HL-60 (cell line): ENCODE measurements at places on chromosomes 2 and 18.

- no peak for DNase-seq
These were observed 17.5 kb upstream of the MGAT4A start for GRCh38 chr2:98748292-98749065.

GRCh38 chr2:59756150-59756549 lies 797.3 kb downstream of the BCL11A start:
- no peak for DNase-seq

GRCh38 chr18:7658701-7659100 lies 91.6 kb downstream of the PTPRM start:
- no peak for DNase-seq

DNA sequence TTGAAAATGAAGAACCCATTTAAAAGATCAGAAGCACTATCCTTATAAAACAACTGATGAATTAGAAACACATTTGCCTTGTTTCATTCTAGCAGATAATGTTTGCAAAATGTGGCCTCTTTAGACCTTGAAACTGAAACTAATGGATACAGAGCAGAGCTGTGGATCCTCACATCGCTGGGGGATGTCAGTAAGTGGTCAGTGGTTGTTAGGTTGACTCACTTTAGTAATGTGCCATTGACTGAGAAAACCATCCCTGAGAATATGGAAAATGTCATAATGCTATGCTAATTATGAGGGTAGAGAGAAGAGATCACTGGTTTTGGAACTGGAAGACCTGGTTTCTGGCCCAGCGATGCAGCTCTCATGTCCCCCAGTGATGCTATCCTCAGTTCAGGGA lies 176.7 kb downstream of the MYO1B start:
- no peak for DNase-seq

GRCh38 chr2:172442072-172442895 lies 14.9 kb downstream of the ITGA6 start:
- no peak for DNase-seq

GRCh38 chr2:71557321-71557720 lies 104.0 kb downstream of the DYSF start:
- DNase-seq = no peak

DNA sequence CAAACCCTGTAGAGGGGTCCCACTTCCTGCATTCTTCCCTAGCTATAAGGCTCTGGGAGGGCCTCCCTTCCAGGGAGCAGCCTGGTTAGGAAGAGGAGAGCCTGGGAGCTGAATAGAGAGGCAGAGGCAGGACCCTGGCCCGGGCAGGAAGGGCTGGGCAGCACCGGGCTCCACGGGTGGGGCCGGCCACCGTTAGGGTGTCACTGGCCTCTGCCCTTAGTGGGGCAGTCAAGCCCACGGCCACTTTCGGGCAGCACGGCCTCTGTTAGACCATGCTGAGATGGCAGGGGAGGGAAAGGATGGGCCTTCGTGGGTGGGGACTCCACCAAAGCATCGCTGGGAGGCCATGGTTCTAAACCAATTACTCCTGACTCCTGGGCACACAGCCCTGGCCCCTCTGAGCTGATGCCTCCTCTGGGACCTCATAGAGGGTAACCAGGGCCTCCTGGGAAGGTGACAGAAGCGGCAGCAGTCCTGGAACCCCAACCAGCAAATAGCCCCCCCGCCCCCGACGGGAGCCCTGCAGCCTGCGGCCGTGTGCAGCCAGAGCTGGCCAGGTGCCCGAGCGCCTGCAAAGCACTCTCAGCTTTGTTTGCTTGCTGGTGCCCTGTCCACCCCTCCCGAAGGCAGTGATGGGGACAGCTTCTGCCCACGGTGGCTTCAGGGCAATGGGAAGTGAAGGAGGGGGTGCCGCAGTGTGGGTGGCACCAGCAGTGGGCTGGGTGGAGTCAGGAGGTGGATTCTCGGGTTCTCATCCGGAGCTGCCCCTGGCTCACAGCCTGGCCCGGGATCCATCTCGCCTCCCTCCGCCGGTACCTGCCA lies 16.3 kb upstream of the HPCAL1 start:
- no peak for DNase-seq

- DNase-seq = no peak
These were observed 2.2 kb downstream of the ELAC1 start for GRCh38 chr18:50970006-50970405.

GRCh38 chr2:159349674-159350299 lies 63.3 kb upstream of the WDSUB1 start:
- DNase-seq = no peak

DNA sequence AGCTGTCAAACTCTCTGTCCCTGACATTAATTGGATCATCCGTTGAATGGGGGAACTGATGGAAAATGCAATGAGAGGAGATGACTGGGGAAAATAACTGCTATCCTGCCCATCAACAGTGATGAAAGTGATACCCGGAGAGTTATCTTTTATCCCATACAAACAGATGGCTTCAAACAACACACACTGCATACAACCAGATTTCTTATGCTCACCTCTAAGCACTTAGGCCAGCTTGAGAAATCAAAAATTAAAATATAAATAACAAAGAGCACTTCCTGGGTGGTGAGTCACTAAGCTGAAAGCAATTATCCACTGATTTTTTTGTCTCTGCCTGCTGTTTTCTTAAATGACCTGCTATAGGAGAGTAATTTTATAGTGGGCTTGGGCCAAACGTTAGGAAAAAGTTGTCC lies 237.6 kb upstream of the RGPD4 start:
- no peak for DNase-seq

- no peak for DNase-seq
These were observed 72.7 kb upstream of the MGAT5 start for GRCh38 chr2:134181219-134181618.

DNA sequence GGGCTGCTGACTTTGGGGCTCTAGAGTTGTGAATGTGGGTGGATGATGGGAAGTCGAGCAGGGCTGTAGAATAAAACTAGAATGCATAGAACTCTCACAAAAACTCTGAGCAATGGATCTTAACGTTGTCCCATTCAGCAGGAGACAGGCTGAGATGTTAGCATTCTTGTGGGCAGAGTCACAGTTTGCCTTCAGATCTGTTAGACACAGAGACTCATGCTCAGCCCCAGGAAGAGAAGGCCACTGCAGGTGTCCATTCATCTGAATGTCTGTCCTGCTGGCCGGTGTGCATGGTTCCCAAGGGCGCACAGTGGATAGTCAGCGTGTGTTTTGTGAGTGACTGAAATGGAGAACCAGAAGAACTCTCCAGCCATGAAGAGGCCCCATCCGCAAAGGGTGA lies 111.3 kb downstream of the TSN start:
- no peak for DNase-seq

DNA sequence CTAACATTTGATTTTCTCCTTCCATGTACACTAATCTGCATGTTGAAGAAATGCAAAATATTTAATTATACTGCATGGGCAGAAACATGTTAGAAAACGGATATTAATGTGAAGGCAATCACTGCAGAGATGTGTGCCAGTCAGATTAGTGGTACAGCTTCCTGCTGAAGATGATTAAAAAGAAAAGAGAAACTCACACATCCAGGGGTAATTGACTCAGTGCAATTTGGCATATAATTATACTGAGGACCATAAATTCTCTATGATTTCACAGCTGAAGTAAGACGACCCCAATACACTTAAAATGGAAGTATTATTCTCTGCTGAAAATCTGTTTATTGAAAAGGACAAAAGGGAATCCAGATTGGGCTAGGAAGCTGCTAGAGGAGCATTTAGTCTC lies 243.4 kb downstream of the TGIF1 start:
- DNase-seq = no peak

DNA sequence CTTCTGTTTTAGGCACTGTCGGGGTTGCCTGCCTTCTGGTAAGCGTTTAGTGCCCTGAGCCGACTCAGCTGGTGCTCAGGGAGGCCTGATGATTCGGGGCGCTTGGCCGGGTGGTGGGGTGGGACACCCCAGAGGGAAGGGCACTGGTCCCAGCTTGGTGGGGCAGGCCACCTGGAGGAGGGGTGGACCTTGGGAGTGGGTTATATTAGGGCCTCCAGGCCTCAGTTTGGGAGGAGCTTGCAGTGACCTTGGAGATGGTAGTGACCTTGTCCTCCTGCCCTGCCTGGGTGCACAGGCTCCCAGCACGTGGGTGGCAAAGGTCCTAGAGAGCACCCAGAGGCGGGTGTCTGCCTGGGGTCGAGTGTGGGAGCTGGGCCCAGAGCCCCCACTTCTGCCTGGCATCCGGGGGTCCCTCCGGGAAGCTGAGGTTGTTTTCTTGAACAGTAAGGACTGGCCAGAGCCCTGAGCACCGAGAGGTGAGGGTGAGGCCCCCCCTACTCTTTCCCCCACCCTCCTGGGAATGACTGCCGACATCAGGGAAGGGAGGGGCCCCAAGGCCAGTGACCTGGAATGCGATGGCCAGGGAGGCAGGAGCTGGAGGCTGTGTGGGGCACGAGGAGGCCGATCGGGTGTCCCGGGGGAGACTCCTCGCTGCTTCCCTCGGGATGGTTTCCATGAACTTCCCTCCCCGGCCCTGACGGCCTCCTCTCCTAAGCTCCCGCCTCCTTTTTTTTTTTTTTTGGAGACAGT lies 61.3 kb downstream of the HPCAL1 start:
- DNase-seq = no peak

- no peak for DNase-seq
These were observed 4.0 kb upstream of the RTN4 start for GRCh38 chr2:55054106-55054875.

DNA sequence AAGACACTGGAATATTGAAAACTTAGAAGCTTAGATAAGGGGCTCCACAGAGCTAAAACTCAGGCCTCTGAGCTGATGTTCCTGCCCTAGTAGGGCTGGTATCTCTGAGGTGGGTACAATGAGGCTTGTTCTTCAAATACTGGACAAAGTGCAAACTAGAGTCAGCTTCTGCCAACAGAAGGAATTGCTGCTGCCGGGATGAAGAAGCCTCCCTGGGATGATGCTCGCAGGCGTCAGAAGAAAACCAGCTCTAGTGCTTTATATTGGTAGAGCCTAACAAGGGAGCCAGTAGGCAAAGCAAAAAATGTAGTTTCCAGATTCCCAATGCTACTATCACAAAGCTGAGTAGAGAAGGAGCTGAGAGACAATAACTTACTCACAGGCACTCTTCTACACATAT lies 118.1 kb downstream of the FOXI3 start:
- DNase-seq = no peak

- DNase-seq = no peak
These were observed 33.1 kb upstream of the STON1 start for GRCh38 chr2:48496849-48497248.

- DNase-seq = peak; percentile 32
These were observed 41.2 kb upstream of the HNRNPA3 start for GRCh38 chr2:177171418-177171865.

GRCh38 chr18:71020342-71021029 lies 731.6 kb downstream of the SOCS6 start:
- no peak for DNase-seq

DNA sequence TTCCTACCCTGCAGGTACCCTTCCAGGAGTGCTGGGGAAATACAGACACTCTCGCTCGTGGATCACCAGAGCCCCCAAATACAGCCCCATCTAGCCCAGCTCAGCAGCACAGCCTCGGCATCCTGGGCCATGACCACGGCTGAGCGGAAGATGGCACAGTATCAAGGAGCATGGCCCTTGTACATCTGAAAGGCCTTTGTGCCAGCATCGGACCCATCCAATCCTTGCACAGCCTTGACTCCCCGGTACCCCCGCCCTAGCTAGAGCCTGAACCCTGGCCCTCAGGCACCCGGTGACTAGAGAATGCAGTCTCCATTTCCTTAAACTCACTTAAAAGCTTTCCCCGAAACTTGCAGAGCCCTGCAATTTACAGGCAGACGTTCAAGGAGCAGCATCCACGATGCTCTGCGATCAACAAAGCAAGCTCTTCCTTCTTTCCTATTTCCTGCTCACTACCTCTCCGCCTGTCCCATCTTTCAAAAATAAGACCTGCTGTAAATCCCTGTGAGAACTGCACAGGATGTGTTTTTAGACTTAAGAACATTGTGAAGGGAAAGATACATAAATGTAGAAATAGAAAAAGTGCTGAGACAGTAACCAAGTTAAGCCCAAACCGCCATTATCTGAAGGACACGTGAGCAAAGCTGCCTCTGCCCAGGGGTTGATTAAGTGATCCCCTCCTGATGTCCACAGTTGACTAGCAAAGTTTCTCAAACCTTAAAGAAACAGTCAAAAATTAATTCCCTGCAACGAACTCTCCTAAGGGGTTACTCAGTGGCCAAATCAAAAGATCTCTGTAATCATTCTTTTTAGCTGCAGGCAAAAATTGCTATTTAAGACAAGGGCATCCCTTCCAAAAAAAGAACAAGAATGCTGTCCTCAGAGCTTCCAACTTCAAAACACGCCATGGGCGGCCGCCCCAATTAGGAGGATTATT lies 48.5 kb downstream of the ZNF516 start:
- no peak for DNase-seq

- DNase-seq = no peak
These were observed 128.4 kb downstream of the NBAS start for GRCh38 chr2:15432642-15433256.

GRCh38 chr2:128783193-128783671 lies 464.6 kb upstream of the HS6ST1 start:
- DNase-seq = no peak

DNA sequence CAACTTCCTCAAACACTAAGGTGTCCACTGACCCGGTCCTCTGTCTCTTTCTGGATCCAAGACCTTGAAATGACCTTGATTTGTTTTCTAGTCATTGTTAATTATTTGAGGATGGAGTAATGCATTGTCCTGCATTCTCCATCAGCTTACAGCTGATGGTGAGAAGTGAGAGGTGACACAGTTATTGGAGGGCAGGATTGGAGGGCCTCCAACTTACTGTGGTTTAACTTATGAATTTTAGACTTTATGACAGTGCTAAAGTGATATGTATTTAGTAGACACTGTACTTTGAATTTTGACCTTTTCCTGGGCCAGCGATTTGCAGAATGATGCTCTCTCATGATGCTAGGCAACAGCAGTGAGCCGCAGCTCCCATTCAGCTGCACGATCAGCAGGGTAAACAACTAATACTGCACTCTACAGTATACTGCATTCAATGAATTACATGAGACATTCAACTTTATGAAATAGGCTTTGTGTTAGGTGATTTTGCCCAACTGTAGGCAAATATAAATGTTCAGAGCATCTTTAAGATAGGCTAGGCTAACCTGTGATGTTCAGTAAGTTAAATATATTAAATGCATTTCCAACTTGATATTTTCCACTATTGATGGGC lies 200.0 kb upstream of the MEX3C start:
- no peak for DNase-seq

GRCh38 chr2:98804736-98805135 lies 73.8 kb upstream of the MGAT4A start:
- DNase-seq = peak; percentile 57

GRCh38 chr2:234382131-234382530 lies 114.8 kb downstream of the ARL4C start:
- no peak for DNase-seq

GRCh38 chr18:76397631-76398030 lies 97.4 kb downstream of the ZNF516 start:
- no peak for DNase-seq

DNA sequence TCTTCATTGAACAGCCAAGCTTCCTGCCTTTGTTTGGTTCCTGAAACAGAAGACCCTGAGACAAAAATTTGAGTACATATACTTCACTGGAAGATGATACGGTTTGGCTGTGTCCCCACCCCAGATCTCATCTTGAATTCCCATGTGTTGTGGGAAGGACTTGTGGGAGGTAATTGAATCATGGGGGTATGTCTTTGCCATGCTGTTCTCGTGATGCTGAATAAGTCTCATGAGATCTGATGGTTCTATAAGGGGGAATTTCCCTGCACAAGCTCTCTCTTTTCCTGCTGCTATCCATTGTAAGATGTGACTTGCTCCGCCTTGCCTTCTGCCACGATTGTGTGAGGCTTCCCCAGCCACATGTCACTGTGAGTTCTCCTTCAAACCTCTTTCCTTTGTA lies 76.5 kb downstream of the BABAM2 start:
- DNase-seq = no peak

- DNase-seq = no peak
These were observed 156.1 kb downstream of the ANTXR1 start for GRCh38 chr2:69168950-69169654.

- no peak for DNase-seq
These were observed 10.1 kb downstream of the CYP26B1 start for GRCh38 chr2:72137498-72138010.
